ENCODE measurements at places on chromosomes 6 and 20.

GRCh38 chr6:157464653-157465535 lies 83.9 kb downstream of the ZDHHC14 start:
- no peak for DNase-seq

DNA sequence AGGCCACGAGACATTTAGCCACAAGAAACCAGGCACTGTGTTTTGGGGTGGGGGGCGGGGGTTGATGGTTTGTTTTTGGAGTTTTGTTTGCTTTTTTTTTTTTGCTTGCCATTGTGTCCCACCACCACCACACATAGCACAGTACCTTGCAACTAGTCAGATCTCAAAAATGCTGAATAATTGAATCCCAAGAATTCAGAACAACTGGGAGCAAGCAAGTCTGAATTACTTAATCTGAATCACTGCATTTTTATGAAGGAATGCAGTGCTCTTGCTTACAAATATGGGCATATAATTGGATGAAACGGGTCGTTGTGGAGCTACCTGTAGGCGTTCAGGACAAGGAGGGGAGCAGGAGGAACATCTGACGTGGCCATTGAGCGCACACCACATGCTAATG lies 151.5 kb upstream of the CDYL start:
- DNase-seq, result no peak

- no peak for DNase-seq
Observed at GRCh38 chr6:33708516-33709204, 2.8 kb downstream of the UQCC2 start.

GRCh38 chr6:137661601-137662000 lies 167.4 kb upstream of the OLIG3 start:
- DNase-seq, result no peak

DNA sequence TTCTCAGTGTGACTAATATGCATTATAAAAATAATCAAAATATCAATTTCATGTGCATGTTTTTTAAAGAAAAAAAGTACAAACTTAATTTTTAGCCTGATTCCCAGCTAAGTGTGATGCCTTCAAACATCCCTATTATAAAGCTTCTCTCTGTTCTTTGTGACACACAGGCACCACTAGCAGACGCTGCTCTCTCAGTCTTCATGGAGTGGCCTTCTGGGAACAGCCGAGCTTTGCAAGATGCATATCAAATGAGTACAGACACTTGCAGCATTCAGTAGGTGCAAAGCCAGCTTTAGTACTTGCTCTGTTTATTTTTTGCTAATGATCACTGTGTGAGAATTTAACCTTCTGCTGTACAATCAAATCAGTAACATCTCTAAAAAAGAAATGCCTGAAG lies 340.0 kb downstream of the ADGRB3 start:
- DNase-seq, result no peak

- DNase-seq, result no peak
Observed at GRCh38 chr20:49612127-49612738, 44.3 kb upstream of the PTGIS start.

- peak; percentile 40 for DNase-seq
Observed at GRCh38 chr6:16319813-16320532, 81.6 kb downstream of the GMPR start.

DNA sequence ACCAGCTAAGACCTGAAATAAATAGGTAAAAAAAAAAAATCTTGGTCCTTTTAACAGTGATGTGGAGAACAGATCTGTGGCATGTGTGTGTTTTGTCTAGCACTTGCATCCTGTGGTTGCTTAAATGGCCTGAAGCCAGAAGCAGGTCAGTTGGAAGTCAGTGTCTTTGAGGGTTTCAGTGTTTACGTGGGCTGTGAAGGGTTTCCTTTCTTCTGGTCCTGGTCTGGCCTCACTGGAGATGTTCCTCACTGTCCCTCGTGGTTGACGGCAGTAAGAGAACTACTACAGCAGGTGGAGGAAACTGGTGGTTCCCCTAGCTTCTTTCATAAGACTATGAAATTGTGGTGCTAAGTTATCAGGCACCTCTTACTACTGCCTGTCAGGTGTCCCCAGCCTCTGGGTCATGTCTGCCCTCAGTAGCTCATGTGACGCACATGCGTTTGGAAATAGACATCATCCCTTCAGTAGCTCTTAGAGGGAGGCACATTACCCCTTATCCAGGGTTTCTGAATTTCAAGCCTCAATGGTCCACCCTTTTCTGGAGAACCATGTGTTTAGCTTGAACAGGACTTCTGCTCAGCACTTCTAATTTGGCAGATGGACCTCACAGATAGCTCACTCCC lies 59.4 kb upstream of the SCP2D1 start:
- DNase-seq, result no peak

DNA sequence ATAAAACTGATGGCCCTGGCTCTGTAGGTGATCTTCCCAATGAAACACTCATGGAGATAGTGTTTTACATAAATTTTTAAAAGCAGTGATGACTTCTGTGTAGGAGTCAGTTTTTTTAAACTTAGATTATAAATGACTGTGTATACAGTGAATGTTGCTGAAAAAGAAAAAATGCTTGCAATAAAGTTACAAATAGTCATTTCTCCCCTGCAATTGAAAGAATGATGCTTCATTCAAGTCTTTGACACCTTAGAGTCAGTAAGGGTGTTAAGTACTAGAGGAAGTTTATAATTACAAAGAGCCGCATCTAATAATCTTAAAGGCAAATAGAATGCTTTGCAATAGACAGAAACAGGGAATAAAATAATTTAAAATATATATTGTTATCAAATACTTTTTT lies 27.6 kb downstream of the ZNF292 start:
- DNase-seq, result no peak

- DNase-seq, result no peak
Observed at GRCh38 chr20:36399147-36399968, 93.2 kb downstream of the DLGAP4 start.

GRCh38 chr20:14759979-14760378 lies 422.6 kb upstream of the FLRT3 start:
- DNase-seq, result no peak

GRCh38 chr6:33199687-33200218 lies 712 bp downstream of the RXRB start:
- DNase-seq, result no peak

DNA sequence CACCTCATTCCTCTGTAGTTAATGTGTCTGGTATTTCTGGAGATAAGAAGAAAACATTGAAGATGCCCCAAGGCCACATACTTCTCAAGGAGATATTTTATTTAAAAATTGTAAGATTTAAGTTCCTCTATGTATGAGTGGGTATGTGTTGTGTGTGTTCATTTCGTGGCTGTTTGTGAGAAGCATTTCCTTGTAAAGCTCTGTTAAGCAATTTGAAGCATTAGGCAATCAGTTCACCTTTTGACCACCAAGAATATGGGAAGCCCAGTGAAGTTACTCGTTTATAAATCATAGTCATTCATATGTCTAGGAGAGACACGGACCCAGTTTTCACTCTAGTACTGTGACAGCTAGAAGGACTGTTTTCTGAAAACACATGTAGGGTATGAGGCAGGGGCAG lies 717.6 kb upstream of the MAP3K7 start:
- no peak for DNase-seq

- no peak for DNase-seq
Observed at GRCh38 chr20:50580016-50580747, 70.0 kb downstream of the PTPN1 start.

GRCh38 chr20:23002276-23002675 lies 32.8 kb upstream of the SSTR4 start:
- no peak for DNase-seq

GRCh38 chr6:89679215-89680120 lies 40.9 kb upstream of the LYRM2 start:
- no peak for DNase-seq

- no peak for DNase-seq
Observed at GRCh38 chr6:105941621-105942412, 144.3 kb upstream of the PRDM1 start.

DNA sequence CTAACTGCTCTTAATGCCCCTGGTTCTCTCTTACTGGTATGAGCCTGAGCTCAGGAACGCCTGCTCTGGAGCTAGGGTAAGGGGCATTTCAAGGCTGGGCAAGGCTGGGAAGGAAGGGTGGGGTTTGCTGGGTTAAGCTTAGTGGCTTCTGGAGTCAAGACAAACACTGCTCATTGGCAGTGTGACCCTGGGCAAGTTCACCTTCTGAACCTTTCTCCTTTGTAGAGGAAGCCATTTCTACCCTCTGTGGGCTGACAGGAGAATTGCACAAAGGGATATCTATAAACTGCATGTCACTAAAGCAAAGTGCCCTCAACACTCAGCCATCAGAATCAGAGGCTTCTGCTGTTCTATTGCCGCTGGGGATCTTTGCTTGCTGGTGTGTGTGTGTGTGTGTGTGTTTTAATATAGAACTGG lies 20.3 kb upstream of the LRRN4 start:
- DNase-seq, result no peak

- DNase-seq, result no peak
Observed at GRCh38 chr20:38063911-38064530, 30.5 kb downstream of the RPRD1B start.

GRCh38 chr6:140542863-140543262 lies 1168.4 kb upstream of the CITED2 start:
- DNase-seq, result no peak

- no peak for DNase-seq
Observed at GRCh38 chr20:47876311-47877088, 91.2 kb upstream of the SULF2 start.

GRCh38 chr6:2890976-2891767 lies 11.9 kb downstream of the SERPINB9 start:
- no peak for DNase-seq
